T-helper 1 cell treated with Interleukin-12 subunit alpha and Interleukin-12 subunit beta and Interleukin-4 antibody, amounts not matched to agents 30 ng/mL and 1 ng/mL, for 36 hours (primary cell): ENCODE measurements at places on chromosomes 11 and 22. TPM values are rescaled to one million over a fixed set of nuclear protein-coding genes. Genes with fewer than 3 reads are reported as not detected.

Gene P2RY2
- total RNA-seq, result not detected in 2 replicates

Gene RAB3IL1
- 0.34 and 0.41 TPM in 2 replicates for total RNA-seq

Gene NOX4
- total RNA-seq, result not detected in 2 replicates

Gene MRGPRX4
- total RNA-seq, result not detected in 2 replicates

Gene OR6T1
- not detected in 2 replicates for total RNA-seq

Gene ARHGAP42
- 0.25 TPM in 1 of 2 replicates, not detected in the other for total RNA-seq
